Stimulated activated CD8-positive, alpha-beta memory T cell treated with anti-CD3 and anti-CD28 coated beads, Interleukin-4, amount 100 ng/mL, for 1 hour (primary cell): ENCODE measurements at places on chromosomes 2 and 18.

- DNase-seq, result no peak
Measured at GRCh38 chr2:221810245-221810644, 238.1 kb upstream of the EPHA4 start.

GRCh38 chr18:35582899-35583558 is 1.5 kb downstream of the GALNT1 start:
- no peak for DNase-seq

DNA sequence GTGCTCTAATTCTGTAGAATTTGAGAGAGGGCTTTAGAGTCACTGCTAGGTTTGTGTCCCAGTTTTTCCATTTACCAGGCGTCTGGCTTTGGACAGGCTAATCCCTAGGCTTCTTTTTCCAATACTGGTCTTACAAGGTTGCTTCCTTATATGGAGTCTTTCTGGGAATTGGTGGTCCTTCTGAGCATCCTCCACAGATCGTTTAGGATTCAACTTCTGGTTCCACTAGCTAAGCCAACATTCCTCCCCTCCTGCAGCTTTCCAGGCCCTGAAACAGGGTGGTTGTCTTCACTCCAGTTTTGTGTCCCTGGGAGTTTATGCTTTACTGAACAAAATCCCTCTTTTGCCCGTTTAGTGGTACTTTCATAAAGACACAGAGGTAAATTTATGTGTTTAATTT is 170.6 kb downstream of the CERS6 start:
- no peak for DNase-seq

- DNase-seq, result no peak
Measured at GRCh38 chr2:69717861-69718273, 24.1 kb upstream of the ANXA4 start.
